Pons (tissue), 1 donor: ENCODE measurements at places on chromosomes 4 and X.

DNA sequence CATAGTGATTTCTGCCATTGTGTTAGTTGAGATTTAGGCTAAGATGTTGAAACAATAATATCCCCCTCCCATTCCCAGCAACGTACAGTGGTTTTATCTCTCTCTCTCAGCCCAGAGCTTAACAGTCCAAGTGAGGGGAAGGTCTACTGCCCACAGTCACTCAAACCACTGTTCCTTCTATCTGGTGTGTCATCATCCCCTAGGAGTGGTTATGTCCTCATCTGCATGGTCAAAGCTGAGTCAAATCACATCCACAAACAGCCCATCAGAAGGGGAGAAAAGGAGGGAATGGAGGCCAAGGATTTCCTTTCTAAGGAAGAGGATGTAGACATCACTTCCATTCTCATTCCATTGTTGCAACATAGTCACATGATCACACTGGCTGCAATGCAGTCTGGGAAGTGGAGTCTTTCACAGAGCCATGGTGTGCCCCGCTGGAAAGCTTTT, 42.8 kb upstream of the CHRNA9 start:
- DNase-seq: no peak

GRCh38 chr4:16745009-16745635, 153.3 kb downstream of the LDB2 start:
- peak; percentile 38 for DNase-seq

- no peak for DNase-seq
These were observed 52.3 kb downstream of the MEPE start for GRCh38 chr4:87884976-87885549.

DNA sequence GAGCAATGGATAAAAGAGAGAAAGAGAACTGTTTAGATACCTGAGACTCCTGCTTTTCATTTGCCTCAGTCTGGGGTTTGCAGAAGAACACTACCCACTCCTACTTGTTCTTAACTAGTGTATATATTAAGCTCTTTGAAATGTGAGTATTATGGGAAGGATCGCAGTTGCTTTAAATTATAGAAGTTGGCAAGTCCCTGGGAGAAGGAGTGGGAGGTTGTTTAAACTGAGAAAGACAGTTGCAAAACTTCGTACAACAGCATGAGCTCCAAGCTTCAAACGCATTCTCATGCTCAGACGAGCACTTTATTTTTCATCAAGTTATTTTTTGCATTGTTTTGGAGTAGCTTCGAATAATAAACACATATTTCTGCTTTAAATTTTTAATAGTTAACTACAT, 88.1 kb upstream of the C1QTNF7 start:
- DNase-seq: no peak

DNA sequence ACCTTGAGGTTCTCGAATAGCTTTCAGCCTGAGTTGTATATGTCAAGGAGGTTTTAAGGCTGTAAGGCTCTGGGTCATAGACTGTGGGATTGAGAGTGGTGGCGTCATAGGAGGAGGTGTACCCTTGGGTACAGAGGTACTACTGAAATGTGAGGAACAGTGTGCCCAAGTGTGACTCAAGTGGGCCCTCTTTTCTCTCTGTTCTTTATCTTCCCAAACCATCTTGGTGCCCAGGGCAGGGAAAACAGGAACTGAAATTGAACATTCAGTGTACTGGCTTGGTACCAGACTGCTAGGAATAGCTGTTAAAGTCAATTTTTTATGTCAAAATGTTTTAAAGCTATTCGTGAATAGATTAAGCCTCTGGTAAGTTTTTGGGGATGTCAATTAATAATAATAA, 136.2 kb upstream of the RPS6KA3 start:
- DNase-seq: peak; percentile 7

GRCh38 chr4:5300283-5300682, 249.0 kb downstream of the STK32B start:
- no peak for DNase-seq

DNA sequence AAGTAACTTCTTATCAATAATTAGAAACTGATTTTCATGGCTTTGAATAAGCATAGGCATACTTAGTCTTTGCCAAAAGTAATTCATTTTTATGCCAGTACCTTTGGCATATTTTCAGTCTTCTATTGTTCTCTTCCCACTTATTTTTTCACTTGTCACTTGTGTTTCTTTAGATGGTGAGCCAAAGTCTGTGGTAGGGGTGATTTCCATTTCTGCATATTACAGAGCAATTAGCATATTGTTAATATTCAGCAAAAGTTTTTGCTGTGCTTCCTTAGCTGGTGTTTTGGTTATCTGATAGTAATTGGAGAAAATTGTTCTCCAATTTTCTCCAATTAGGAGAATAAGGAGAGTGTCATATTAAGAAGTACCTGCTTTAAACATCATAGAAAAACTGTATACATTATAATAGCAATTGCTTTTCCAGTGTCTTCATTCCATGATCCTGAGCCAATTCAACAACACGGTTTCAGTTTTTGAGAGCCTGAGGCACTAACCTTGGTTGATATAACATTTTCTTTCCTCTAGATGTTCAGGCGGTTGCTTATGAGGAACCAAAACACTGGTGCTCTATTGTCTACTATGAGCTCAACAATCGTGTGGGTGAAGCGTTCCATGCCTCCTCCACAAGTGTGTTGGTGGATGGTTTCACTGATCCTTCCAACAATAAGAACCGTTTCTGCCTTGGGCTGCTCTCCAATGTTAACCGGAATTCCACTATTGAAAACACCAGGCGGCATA, 64.7 kb downstream of the SMAD1 start:
- DNase-seq: no peak
